ENCODE measurements at places on chromosomes 3 and 15.

DNA sequence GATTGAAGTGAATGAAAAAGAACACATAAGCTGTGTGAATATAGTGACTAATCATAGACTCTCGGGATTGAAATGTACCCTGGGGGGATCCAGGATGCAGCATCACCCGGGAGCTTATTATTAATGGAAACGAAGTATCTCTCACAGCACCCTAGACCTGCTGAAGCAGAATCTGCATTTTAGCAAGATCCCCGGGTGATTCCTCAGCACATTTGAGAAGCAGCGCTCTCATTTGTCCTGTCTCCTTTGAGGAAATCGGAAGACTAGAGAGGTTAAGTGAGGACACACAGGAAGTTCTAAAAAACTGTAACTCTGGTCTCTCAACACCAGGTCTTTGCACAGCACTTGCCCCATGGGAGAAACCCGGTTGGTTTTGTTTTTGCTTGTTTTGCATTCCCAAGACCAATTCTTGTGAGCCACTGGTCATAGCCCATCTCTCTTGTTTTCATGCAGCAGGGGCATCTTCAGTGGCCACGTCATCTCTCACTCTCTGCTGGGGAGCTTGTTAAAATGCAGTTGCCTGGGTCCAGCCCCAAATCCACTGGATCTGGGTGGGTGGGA, 30.2 kb downstream of the ZNF710 start:
- DNase-seq, result no peak

- DNase-seq, result no peak
Measured at GRCh38 chr3:148255981-148256969, 441.4 kb upstream of the AGTR1 start.

DNA sequence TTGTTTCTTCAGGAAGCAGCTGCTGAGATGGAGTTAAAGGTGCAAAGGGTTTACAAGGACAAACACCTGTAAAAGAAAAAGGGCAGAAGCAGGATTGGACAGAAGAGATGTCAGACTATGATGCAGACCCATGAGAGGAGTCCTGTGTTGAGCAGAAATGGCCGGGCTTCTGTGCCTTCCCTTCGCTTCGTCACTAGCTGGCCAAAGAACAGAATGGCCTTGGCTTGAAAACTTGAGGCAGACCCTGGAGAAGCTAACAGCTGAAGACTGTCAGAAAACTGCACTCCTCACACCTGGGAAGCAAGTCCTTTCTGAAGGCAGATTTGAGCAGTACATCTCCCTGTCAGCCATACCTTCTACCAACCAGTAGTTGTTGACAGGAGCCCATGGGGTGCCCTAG, 8.4 kb upstream of the NMNAT3 start:
- DNase-seq, result no peak

- DNase-seq, result no peak
Measured at GRCh38 chr3:182954553-182955235, 25.6 kb downstream of the DCUN1D1 start.

Measured in stimulated activated CD4-positive, alpha-beta T cell treated with anti-CD3 and anti-CD28 coated beads, TNF-alpha, amount 100 ng/mL, for 1 hour (primary cell).